ENCODE measurements at places on chromosomes 6 and 20. TPM values are rescaled to one million over a fixed set of nuclear protein-coding genes. Genes with fewer than 3 reads are reported as not detected.
A peak's percentile ranks its signal among the peaks of the same experiment; 100 is the strongest.

- DNase-seq, result no peak
These were observed 56.6 kb downstream of the PHF20 start for GRCh38 chr20:35828434-35828833.

DNA sequence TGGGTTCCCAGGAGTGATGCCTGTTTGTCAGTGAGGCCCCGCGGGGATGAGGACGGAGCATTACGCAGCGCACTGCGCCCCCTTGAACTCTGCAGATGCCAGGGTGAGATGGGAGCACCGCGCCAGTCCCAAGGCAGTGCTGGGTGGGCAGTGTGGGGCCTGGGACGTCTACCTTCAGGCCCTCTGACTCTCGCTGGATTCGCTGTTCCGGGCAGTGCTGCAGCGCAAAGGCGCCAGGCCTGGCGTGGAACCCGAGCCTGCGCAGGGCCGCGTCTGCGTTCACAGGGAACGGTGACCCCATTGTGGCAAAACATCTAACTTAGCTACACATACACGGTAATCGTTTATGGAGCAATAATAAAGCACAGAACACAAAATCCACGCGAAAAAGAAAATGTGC is 257.3 kb downstream of the QKI start:
- no peak for DNase-seq

GRCh38 chr6:85496009-85496579 is 46.2 kb downstream of the NT5E start:
- DNase-seq, result no peak

The PHACTR1 gene
- 3.3 TPM for total RNA-seq

DNA sequence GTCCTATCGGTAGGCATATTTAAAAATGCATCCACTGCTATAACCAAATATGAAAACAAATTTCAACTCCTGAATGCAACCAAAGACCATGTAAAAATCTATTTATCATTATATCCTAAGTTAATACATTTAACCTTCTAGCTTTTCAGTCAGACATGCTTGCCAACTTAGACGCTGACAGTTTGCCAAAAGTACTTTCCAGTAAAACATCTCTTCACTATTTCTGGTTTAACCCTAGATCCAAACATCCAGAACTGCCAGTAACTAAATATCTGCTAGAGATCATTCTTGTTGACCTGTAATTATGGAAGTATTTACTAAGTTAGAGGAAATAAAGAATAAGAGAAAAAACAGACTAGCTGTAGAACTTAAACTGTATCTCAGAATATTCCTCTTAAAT is 210.2 kb upstream of the THEMIS start:
- DNase-seq, result no peak

The UNC5CL gene
- 0.25 TPM for total RNA-seq

DNA sequence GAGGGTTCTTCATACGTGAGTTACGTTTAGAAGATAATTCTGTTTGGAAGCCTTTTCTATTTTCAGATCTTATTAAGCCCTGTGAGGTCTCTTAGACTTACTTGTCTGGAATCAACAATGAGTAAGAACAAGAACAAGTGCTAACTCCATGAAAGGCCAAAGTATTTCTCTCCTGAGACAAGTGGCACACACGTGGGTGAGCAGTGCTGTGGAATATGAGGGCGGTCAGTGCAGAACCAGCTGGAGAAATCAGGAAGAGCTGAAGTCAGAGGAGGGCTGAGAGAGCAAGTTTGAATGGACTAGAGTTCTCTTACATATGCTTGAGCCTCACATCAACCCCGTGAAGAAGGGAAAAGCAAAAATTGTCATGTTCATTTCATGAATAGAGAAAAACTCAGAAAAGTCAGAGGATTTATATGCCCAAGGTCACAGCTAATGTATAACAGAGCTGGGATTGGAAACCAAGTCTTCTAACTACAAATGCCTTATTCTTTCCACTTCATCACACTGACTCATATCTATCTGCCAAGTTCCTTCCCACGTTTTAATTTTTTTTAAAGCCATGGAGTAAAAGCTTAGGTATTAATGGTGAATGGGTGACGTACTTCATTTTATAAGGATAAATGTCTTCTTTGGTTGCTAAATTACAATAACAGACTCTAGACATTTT is 201.3 kb upstream of the DTNBP1 start:
- DNase-seq, result no peak

The ZBTB46 gene
- 3.1 TPM for total RNA-seq

DNA sequence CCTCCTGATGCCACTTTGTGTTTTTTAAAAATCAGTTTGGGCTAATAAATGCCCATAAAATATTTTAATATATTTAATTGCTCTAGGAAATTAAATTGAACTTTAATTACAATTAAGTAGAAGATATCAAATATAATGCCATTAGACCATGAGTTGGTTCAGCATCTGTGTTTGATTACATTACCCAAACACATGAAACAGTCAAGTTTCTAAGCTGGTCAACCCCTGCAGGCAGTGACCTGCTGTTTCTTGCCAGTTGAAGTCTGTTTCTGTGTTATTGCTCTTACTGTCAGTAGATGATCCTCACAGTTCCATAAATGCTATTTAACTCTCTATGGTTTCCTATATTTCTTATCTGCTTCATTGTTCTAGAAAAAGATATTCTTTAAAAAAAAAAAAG is 9.7 kb upstream of the TENT5A start:
- DNase-seq, result no peak

The PLEKHG1 gene
- 6.3 TPM for total RNA-seq

The LAMP5 gene
- not detected for total RNA-seq

The TPD52L1 gene
- 3.4 TPM for total RNA-seq

The DPM1 gene
- total RNA-seq, result 115 TPM

- no peak for DNase-seq
These were observed 4.5 kb upstream of the CD109 start for GRCh38 chr6:73691512-73691911.

The TFB1M gene
- total RNA-seq, result 15.6 TPM

DNA sequence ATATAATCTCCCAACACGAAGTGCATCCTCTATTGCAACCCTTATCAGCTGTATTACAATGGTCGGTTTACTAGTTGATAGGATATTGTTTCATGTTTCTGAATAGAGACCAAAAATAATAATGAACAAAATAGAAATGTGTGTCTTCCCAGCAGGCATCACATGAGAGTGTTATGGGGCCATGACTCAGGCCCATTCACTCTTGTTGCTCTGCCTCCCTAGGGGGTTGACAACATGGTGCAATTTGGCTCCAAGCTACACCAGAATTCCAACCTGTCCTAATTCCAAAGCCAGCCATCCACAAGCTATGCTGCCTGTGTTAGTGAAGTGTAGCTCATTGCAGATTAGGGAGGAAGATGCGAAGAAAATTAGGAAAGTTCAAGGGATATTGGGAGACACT is 13.1 kb upstream of the SAYSD1 start:
- DNase-seq, result no peak

GRCh38 chr6:70860045-70860444 is 96.8 kb downstream of the B3GAT2 start:
- no peak for DNase-seq

The VWA7 gene
- 2.2 TPM for total RNA-seq

- no peak for DNase-seq
These were observed 100.2 kb downstream of the BCAS1 start for GRCh38 chr20:53970232-53970631.

The RIPOR3 gene
- total RNA-seq, result 0.14 TPM

DNA sequence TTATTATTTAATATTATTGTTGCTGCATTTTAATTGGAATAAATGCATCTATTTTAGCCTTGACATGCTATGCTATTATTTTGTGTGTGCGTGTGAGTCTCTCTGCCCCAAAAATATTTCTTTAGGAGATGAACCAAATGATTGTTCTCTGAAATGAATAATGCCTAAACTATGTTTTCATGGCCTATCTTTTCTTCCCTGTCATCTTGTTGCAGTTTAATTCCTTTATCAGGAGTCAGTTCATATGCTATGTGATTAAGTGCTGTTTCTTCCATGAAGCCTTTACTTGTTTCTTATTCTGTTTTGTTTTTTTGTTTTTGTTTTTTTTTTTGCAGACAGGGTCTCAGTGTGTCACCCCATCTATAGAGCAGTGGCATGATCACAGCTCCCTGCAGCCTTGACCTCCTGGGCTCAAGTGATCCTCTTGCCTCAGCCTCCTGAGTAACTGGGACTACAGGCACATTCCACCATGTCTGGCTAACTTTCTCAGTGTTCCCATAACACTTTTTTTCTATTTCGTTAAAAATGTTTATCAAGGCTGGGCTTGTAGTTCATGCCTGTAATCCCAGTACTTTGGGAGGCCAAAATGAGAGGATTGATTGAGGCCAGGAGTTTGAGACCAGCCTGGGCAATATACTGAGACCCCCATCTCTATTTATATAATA is 25.7 kb downstream of the TPX2 start:
- DNase-seq, result no peak

The AGER gene
- 0.41 TPM for total RNA-seq

DNA sequence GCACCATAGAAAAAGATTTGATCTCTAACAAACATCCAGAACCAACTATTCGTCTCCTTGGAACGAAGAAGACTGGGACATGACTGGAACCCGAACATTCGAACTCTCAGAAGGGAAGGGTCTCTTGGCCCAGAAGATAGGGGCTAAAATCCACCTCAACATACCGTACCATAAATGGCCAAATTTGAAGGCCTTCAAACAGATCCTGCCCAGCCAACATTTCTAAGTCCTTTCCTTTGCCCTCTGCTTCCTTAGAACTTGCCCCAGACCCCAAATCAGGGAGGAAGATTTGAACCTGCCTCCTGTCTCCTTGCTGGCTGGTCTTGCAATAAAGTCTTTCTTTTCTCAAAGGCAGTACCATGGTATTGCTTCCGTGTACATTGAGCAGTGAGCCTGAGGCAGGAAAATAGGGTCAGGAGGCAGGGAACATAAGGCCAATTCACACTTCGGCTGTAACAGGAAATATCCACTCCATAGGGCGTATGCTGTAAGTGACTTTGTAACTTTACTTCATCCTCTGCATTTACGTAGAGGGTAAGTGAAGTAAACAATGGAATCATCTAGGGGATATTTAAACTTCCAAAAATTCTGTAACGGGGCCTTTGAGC is 1.8 kb upstream of the PXDC1 start:
- DNase-seq, result no peak

The MARCKS gene
- total RNA-seq, result 52.2 TPM

DNA sequence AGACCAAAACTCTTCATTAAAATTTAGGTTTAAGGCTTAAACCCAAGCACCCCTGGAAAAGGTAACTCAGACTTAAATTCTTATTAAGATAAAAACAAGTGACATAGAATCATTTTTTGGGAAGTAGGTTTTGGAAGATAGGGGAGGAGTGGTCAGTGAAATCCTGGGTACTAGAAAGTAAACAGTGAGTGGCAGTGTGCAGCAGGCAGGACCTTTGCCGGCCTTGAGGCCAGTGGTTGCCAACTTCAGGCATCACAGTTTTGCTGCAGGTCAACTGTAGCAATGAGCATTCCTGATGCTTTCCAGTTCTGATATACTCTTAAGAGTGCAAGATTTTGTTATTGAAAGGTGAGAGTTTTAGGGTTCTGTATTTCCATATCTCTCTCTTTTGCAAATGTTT is 69.3 kb upstream of the SUPT3H start:
- no peak for DNase-seq

DNA sequence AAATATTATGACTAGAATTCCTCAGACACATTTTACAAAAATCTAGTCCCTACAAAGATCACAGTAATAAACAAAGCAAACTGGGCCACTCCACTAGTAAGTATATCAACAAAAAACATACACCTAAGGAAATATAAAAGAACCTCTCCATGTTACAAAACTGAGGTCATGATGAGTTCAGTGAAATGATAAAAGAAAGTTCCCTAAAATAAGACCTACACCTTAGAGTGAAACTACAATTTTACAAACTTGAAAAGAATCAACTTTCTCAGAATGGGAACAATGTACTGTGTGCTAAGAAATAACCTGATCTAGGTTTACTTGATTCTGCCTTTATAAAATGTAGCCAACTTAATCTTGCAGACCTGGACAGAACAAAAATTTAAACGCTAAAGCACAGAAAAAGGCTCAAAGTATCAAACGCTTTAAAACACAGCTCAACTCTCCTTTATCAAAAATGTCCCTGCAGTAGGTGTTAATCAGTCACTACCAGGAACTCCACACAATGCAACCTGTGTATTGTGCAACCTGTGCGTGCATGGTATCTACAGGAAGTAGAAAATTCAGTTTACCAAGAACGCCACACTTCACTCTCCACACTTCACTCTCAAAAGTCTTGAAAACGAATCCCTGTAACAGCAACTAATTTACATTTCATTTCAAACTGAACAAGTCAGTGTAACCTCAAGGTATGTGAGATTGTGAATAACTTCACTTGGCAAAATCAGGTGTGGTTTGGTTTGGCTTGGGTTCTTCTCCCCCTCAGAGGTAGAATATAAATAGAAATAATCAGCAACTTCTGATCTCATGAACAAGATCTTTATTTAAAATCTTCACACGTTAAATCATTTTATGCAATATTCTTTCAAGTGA is 1.8 kb downstream of the RALGAPA2 start:
- no peak for DNase-seq

The TMEM242 gene
- 9.4 TPM for total RNA-seq

The CTNNBL1 gene
- 31.2 TPM for total RNA-seq

GRCh38 chr20:10761786-10762185 is 88.0 kb upstream of the JAG1 start:
- DNase-seq, result peak; percentile 13

- DNase-seq, result no peak
These were observed 689 bp upstream of the COL20A1 start for GRCh38 chr20:63292292-63292701.

The PPP1R14C gene
- not detected for total RNA-seq

DNA sequence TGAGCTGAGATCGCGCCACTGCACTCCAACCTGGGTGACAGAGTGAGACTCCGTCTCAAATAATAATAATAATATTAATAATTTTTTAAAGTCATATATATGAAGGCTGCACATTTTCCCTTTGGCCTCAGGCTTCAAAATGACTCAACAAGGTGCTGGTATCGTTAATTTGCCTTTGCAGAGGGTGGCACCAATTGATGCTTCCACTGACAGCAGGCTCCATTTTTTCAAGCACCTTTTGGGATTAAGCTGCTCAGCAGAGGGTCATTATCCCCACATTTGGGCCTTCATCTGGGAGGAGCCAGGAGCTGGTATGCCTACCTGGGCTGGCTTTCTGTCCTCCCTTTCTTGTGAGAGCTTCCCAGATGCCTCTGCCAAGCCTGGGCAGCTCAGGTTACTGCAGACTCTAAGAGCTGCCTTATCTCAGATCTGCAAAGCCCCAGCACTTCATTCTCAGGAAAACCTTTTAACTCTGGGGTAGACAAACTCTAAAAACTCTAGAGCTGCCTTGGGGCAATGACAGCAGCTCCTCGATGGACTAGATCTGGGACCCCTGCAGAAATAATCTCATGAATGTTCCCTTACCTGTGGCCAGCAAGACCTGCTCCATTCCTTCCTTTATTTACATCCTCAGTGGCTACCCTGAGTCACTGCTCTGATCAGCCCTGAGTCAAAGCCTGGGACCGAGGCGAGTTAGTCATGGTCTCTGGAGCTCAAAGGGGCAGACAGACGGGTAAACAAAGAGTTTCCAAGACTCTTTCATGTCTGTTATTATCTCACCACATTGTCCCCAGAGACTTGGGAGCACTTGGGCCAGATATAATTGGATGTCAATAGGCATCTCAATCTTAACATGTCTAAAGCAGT is 80.0 kb upstream of the EYA2 start:
- peak; percentile 74 for DNase-seq

The FAM8A1 gene
- total RNA-seq, result 7.1 TPM

The MBOAT1 gene
- 12.3 TPM for total RNA-seq

The PLCB1 gene
- 10.6 TPM for total RNA-seq

All from H4 (cell line).